Hematopoietic multipotent progenitor cell treated with erythropoietin and hydrocortisone succinate and interleukin-3 and kit ligand, for 6 days (in vitro differentiated cells): ENCODE measurements at places on chromosomes 1 and 21.

- peak; percentile 17 for DNase-seq
Measured at GRCh38 chr1:59814901-59815825, at the start of gene HOOK1. HOOK1 (plus strand) TSS chr1:59814949; CDS start chr1:59815118, 169 bp downstream.

- peak; percentile 21 for DNase-seq
Measured at GRCh38 chr21:15010645-15011044, 54.2 kb downstream of the NRIP1 start.

DNA sequence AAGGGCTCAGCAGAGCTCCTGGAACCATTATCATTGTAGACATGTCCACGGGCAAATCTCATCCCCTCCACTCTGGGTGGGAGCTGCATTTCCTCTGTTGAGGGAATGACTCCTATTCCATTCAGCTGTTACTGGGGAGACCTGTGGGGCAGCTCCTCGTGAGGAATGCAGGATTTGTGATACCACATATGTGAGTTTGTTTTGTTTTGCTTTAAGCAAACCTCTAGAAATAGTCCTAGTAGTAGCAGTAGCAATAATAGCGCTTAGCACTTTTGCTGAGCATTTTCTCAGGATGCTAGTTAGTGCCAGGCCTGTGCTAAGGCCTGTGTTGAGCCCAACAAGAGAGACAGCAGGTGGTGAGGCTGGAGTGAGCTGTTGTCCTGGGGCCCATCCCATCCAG, 10.8 kb downstream of the OLIG1 start:
- no peak for DNase-seq

DNA sequence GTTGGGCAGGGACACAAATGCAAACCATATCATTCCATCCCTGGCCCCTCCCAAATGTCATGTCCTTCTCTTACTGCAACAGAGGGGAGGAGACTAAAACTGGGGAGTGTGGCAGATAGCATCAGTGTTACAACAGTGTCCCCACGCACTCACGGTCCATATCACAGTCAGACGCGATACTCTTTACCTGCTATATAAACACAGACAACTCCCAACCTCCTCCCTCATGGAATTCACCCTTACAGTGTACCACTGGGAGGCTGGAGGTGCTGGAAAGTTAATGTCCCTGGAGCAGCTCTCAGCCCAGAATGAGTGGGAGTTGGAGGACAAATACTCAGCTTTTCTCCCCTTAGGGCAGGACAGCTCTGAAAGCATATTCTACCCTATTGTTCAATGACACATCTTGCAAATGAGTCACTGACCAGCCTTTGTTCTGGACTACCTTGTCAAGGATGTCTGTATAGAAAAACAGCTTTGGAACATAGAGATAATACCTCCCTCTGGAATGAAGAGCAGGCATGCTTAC, 445.9 kb downstream of the SETD4 start:
- peak; percentile 34 for DNase-seq

DNA sequence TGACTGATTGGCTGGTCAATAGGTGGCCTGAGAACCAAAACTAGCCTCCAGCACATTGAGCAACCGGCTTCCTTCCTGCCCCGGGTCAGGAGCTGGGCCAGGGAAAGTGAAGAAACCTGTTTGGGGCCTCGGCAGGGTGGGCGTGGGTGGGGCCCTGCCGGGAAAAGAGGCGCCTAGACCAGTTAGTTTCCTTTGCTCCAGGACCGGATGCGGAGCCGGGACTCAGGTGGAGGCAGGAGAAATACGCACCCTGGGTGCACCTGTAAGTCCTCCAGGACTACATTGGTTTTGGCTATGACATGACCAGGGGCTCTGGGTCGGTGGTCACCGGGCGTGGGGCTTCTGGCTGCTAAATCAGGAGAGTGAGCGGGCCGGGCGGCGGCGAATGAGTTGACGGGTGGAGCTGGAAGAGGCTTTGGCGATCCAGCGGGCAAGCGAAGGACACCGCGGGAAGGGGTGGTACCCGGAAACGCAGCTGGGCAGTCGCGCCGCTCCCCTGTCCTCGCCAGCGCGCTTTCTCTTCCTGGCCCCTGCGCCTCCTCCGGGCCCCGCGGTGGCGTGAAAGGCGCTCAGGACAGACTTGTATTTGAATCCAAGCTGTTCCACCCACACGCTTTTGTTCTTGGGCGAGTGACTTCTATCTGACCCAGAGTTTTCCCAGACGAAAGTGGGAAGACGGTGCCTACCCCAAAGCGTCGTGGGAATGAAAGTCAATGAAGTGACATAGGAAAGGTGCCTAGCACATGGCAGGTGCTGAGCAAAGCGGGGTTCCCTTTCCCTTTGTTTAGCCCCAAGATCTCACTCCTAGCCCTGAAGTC, 30.6 kb upstream of the JUN start:
- no peak for DNase-seq

- DNase-seq, result no peak
Measured at GRCh38 chr1:2037314-2037979, 12.8 kb upstream of the PRKCZ start.

DNA sequence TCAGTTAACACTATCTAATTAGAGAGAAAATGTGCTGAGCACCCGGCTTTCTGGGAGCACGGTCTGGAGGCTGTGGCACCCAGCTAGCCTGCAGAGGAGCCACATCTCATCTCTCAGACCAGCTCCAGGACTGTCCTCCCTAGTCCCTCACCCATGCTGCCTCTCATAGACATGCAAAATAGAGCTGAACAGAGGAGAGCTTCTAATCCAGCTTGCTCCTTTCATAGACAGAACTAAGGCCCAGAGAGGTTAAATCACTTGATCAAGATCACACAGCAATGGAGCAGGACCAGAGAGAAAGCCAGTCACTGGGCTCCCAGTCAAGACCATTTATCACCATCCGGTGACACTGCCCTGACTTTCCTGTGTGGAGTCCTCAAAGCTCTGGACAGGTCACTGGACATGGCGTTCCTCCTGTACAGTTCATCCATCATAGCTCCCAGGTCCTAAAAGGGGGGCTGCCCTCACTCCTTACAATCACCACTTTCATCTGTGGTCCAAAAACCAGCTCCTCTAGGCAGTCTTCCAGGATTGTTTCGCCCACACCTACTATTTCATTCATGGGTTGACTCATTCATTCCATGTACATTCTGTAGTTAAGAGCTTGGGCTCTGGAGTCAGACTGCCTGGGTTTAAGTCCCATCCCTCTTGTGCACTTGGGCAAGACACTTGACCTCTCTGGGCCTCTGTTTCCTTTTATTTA, 8.8 kb upstream of the CAMK2N1 start:
- no peak for DNase-seq

DNA sequence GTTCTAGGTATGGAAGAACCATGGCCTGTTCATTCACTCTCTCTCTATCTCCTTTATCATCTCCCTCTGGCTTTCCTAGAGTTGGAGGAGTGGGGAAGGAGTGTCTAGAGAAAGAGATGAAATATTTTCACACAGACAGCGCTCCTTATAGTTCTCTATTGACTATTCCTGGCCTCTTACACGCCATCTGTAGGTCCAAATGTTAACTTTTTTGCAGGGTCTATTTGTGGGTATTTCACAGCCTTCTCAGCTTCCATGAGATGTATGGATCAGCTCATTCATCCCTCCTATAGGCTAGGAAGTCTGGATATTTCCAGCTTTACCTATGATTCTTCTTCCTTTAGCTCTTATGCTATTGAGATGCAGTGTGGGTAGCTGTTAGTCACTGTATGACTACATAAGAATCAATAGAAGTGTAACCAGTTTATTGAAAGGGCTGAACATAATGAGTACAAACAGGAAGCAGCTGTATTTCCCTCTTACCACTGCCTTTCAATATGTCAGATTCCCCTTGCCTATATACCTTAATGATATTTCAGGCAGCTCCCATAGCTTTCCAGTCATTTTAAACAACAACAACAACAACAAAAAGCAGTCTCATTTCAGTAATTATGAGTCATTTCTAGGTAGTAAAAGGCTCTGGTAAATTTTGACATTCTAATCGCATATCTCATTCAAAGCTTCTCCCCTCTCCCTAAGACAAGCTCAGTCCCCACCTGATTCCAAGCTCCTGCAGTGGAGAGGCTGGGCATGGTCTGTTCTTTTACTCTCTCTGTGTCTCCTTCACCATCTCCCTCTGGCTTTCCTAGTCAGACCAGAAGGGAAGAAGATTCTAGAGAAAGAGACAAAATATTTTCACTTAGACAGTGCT, 149.5 kb downstream of the TTLL7 start:
- no peak for DNase-seq
